Chondrocyte (in vitro differentiated cells): ENCODE measurements at places on chromosomes 16 and 17.

DNA sequence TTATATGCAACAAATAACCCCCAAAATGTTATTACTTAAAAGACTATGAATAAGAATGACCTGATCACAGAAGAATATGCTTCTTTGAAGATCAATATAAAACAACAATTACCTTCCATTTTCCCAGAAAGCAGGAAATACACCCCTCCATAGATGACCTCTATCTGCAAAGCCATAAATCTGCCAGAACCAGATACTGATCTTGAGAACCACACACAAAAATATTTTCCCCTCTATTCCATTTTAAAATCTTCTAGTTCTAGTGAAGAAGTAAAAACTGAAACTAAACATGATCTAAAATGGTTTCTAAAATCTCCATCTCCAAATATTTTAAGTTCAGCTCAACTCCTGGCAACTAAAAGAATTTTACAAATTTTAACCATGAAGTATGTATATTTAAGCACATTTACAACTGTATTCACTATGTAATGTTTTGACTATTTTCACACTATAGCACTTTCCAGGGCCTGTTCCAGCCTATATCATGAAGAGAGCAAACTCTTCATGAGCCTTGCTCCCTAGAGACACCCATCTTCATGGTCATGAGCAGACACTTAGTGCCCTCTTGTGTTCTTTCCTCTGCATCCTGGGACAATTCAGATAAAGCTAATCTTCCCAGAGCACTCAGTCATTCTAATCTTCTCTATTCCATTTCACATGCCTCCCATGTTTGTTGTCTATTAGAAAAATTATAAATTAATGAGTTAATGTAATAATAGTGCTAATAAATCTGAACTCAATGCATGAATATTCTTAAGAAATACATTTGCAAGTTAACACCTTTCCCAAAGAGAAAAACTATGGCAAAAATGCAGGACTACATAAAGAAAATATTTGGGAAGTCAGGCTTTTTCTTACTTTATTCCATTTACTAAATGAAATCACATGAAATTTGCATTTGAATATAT, 87.0 kb downstream of the HELZ start:
- DNase-seq = no peak

DNA sequence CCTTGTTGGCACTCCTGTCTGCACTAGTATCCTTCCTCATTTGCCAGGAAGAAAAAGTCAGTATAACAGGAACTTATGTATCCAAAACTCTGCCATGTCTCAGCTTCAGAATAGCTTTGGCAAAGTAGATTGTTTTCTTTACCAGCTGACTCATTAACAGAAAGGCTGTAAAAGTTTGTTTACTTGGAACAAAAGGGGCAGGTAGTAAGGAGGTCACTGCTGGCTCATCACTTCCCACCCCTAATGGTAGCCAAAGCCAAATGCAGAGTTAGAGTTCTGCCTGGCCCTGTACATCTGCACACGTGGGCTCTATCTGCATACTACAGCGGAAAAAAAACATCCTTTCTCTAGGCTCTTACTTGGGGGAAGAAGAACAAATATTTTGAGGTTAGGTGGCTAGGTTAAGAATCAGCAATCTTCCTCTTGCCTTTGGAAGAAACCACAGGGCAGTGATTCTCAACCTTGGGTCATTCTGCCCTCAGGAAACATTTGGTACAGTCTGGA, 90.9 kb upstream of the BCAR1 start:
- no peak for DNase-seq

GRCh38 chr17:83067071-83067717, 12.2 kb upstream of the METRNL start:
- DNase-seq = peak; percentile 92

- DNase-seq = no peak
These were observed 5.8 kb downstream of the TMEM231 start for GRCh38 chr16:75550211-75550662.

DNA sequence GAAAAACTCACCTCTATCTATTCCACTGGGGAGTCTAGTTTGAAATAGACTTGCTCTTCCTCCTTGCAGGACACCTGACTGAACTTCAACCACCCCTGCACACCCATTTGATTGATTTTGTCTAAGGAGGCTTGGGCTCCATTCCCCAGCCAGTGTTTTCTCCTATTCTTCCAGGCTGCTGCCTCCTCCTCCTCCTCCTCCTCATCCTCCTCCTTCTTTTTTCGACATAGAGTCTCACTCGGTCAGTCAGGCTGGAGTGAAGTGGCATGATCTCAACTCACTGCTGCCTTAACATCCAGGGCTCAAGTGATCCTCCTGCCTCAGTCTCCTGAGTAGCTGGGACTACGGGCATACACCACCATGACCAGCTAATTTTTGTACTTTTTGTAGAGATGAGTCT, 1.8 kb upstream of the DLX4 start:
- DNase-seq = no peak

DNA sequence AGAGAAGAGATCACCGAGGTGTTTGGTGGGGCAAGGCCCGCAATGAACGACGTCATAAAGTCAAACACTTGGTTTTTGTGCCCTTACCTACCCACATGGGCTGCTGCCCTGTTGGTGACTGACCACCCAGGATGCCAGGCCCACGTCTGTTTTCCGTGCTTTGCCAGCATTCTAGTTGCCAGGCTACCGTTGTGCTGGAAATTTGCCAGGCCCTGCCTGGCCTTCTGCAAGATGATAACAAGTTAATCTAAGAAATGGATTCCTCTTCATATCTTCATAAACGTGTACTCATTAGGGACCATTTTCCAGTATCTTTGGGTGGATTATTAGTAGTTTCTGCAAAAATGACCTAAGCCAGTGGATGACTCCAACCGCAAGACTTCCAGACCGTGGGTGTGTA, 35.4 kb downstream of the SLC6A4 start:
- DNase-seq = no peak

- DNase-seq = no peak
These were observed 90.6 kb upstream of the CDH5 start for GRCh38 chr16:66275775-66276428.

- no peak for DNase-seq
These were observed 94.6 kb upstream of the PSMD7 start for GRCh38 chr16:74202009-74202408.

DNA sequence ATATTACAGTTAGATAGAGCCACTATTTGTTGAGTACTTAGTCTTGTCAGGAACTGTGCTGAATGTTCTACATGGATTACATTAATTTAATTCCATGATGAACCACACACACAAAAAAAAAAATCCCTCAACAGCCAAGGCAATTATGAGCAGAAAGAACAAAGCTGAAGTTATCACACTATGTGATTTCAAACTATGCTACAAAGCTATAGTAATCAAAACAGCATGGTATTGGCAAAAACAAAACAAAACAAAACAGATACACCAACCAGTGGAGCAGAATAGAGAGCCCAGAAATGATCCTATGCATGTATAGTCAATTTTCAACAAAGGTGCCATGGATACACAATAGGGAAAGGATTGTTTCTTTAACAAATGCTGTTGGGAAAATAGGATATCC, 8.1 kb upstream of the ERCC4 start:
- no peak for DNase-seq

- DNase-seq = no peak
These were observed 1.3 kb downstream of the TIMP2 start for GRCh38 chr17:78923660-78924453.
